Left colon (tissue), 2 donors: ENCODE measurements at places on chromosomes 6 and 20. TPM values are rescaled to one million over a fixed set of nuclear protein-coding genes. Genes with fewer than 3 reads are reported as not detected.

DNA sequence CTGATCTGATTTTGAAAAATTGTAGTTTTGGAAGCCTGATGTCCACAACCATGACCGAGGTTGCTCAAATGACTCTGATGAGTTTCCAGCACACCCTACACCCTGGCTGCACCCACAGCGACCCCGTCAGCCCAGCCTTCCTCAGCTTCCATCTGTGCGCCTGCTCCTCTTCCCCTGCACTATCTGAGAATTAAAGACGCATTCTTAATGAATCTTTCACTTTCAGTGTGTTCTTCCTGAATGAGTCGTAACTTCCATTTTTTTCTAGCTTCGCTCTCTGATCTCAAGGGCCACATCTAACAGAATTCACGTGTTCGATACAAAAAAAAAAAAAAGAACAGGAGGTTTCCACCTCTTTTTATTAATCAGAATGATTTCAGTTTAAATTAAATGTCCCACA lies 21.3 kb upstream of the RREB1 start:
- peak; percentile 37 for DNase-seq

The FAM83B gene
- 39.4 TPM for total RNA-seq

The MUCL3 gene
- total RNA-seq, result not detected

DNA sequence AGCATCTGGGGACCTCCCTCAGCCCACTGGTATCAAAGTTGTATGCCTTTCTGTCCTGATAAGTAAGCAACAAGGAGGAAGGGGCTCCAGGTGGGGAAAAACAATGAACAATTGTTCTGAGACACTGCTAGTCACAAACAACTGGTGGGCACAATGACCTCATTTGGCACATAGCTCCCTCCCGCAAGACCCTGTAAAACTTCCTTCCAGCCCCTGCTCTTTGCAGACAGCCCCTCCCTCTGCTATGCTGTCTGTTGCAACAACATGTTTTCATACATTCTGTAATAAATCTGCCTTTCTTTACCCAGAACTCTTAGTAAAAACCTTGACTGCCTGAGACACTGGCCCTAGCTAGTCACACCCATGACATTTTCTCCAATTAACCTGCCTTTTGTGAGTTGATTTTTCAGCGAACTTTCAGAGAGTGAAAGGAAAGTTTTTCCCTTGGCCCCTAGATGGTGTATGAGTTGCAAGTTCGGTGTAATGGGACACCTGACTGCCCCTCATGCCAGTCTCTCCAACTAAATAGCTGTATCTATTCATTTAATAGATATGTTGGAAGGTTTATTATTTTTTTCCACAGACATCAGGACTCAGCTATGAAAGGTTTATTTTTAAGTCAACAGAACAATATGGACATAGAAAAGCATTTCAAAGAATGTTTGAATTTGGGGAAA lies 142.3 kb upstream of the SLC22A16 start:
- no peak for DNase-seq

- DNase-seq, result no peak
Measured at GRCh38 chr6:143157131-143157530, 96.4 kb downstream of the AIG1 start.

DNA sequence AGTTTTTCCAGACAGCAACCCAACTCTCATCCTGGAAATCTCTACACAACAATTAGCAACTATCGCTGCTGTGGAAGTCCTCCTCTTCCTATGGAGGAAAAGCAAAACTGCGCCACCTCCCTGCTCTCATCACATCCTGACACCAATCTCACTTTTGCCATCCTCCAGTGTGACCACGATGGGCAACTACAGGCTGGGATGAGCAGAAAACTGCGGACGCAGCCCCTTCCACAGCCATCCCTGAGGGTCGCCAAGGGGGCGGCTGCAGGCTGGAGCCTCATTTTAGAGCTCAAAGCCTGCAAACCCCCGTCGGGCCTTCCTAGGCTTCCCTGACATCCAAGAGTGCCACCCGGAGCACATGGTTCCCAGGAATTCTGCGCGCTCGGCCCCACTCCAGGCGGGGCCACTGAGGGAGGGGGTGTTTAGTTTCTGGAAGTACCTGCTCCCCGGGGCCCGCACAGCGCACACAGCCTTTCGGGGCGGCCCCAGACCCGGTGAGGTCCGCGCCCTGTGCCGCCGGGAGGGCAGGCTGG lies 1.2 kb downstream of the TCFL5 start:
- no peak for DNase-seq

DNA sequence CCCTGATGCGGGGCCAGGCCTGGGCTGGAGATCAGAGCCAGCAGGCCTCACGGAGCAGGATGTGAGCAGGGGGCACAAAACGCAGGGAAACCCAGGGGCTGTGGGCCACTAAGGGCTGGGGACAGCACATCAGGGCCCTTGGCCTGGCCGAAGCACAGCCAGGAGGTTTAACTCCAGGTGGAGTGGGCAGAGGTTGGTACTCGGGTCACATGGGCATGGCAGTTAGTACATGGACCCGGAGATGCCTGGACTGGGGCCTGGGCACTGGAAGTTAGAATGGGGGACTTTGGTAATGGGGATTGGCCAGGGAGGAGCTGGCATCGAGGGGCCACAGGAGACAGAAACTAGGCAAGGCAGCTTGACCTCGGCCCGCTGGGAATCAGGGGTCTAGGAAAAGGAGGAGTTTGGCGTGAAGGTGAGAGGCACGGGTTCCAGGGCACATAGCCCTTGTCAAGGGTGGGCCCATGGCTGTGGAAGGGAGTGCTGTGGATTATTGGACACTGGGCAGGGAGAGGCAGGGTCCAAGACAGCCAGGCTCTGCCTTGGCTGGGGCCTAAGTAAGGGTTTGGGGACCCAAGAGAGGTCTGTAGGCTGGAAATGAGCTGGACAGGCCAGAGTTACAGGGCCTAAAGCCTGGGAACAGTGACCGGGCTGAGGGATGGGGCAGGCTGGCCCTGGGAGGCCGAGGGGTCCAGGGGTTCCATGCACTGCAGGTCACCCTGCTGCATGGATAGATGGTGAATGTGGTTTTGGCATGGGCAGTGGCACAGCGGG lies 41.6 kb upstream of the CD93 start:
- peak; percentile 20 for DNase-seq

GRCh38 chr6:960356-960755 lies 267.4 kb upstream of the EXOC2 start:
- no peak for DNase-seq

DNA sequence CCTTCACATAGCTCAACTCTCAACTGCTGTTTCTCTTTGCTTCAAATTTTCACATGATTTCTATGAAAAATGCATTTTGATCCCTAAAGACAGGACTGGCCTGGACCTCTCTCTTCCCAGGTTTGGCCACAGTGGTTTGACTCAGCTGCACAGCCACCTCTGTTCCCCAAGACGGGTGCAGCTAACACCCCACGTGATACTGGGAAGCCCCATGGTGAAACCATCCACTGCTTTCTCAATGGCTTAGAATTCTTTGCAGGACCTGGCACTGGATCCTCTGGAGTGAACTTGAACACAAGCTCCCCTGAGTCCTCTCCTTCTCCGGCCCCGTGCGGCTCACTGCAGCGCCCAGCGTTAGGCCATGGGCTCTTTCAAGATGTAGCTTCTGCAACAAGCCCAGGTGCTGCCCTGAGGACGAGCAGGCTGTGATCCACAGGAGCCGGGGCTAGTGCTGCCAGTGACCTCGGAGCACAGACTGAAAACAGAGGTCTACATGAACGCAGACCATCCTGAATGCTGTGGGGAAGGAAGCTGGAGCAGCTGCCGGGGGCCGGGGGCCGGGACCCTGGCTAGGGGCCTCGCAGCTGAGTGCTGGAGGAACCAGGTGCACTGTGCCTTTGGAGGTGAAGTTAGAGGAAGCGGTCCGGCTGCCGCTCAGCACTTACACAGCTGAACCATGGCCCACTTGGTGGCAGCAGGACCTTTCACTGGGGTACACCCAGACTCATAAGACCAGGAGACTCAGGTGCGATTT lies 58.8 kb upstream of the MPC1 start:
- DNase-seq, result no peak

The FKBP1C gene
- total RNA-seq, result 0.31 TPM

DNA sequence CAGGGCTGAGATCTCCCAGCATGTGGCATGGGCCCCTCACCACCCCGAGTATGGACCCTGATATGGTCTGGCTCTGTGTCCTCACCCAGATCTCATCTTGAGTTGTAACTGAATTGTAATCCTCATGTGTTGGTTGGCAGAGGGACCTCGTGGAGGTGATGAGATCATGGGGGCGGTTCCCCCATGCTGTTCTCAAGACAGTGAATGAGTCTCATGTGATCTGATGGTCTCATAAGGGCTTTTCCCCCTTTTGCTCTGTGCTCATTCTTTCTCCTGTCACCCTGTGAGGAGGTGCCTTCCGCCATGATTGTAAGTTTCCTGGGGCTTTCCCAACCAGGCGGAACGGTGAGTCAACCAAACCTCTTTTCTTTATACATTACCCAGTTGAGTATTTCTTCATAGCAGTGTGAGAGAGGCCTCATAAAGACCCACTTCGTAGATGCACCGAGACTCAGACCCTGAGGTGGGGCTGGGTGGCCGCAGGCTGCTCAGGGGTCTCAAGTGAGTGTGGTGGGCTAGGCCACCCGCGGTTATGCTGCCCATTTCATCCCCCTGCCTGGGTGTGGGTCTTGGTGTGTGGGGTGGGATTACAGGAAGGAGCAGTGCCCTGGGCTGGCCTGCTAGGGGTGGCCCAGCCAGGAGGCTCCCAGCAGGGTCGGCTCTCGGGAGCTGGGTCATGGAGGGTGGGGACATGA lies 26.2 kb upstream of the GATA5 start:
- DNase-seq, result no peak

- no peak for DNase-seq
Measured at GRCh38 chr20:37315452-37316110, 26.1 kb downstream of the MANBAL start.

DNA sequence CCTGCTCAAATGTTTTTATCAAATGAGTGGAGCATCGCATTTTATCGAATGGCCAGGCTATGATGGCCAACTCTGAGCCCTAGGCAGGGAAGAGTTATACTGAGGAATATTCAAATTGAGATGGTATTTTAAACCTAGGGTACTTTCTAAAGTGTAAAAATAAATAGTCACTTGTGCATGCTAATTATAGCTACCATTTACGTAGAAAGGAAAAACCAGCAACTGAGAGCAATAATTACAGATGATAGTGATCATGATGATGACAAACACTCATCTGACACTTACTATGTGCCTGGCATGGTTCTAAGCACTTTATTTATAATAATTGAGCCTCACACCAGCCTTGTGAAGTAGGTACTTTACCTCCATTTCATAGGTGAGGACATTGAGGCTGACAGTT lies 455.7 kb downstream of the CD83 start:
- DNase-seq, result no peak

The SAMD3 gene
- 2.0 TPM for total RNA-seq

GRCh38 chr6:131250122-131250521 lies 114.9 kb downstream of the AKAP7 start:
- DNase-seq, result peak; percentile 77

GRCh38 chr6:124772733-124773319 lies 189.4 kb upstream of the RNF217 start:
- DNase-seq, result no peak

GRCh38 chr6:117840541-117840983 lies 66.5 kb upstream of the SLC35F1 start:
- DNase-seq, result no peak

- DNase-seq, result no peak
Measured at GRCh38 chr20:49661560-49662329, 51.9 kb downstream of the B4GALT5 start.

DNA sequence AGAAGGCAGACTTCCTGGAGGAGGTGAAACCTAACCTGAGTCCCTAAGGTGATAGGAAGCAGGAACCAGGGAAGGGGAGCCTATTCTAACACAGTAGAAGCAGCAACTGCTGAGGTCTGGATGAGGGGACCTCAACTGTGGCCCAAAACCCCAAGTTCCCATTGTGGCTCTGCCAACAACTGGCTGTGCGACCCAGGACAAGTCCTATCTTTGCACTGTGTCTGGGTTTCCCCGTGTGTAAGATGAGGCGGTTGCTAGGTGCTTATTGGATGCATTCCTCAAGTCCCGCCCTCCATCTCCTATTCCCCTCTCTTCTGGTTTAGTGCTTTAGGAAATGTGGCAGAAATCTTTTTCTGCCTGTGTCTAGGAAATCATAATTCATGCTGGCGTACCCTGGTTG lies 52.2 kb upstream of the TTPAL start:
- no peak for DNase-seq
